ENCODE measurements at places on chromosomes 12 and 14.

DNA sequence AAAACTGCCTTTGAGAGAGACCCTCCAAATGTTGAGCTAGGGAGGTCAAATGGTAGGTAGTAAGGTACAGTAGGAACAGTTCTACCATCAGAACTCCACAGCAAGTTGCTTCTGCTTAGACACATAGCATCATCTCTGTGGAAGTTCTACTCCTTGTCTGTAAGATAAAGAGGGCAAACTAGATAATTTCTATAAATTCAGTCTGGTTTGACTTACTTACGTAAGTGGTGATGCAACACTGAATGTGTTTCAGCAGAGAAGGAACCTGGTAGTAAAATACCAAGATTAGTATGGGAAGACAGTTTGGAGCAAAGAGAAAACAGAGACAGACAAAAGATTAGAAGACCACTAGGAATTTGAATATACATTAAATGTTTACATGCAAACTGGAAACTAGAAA lies 42.0 kb downstream of the KITLG start:
- DNase-seq, result no peak

DNA sequence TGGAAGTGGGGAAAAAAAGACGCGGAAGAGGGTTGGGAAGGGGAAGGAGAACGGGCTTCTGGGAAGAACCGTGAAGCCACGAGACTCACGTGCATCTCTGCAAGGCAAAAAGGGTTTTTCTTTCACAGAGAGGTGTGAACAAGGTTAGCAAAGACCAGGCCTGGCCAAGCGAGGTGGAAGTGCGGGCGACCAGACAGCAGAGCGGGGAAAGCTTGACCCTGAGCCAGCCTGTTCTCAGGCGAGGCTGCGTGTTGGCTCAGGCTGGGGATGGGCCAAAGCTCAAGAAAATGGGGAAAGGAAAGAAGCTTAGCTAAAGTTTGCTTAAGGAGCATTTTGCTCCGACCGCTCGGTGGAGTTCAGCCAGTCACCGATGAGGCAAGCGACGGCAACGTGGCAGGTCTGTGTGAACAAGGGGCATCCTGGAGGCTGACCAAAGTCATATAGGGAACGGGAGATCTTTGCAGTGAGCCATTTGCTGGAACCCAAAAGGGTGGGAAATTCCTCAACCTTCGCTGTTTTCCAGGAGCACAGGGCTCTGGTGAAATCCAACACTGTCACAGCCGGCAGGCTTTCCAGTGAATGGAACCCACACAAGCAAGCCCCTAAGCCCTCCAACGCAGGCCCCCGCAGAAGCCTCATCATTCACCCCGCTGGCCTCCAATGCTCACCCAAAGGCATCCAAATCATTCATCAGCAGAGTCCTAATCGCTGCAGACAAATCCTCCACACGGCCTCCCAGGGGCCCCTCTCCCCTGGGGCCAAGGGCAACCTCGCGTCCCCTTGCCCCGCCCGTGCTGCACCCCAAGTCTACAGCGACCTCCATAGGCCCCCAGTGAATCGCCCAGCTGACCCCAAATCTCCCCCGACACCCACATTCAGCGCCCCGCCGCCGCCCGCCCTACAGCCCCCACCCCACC lies 754 bp downstream of the ZNF605 start:
- DNase-seq, result no peak

GRCh38 chr12:66533767-66534166 lies 145.1 kb downstream of the GRIP1 start:
- DNase-seq, result no peak

GRCh38 chr12:38638401-38638800 lies 267.0 kb downstream of the CPNE8 start:
- no peak for DNase-seq

- DNase-seq, result peak; percentile 81
Measured at GRCh38 chr14:31207755-31208545, at the start of gene HECTD1. TSS of gene HECTD1 (minus strand) at chr14:31207793. CDS start at chr14:31205936, 1,857 bp downstream.

GRCh38 chr12:112116232-112117060 lies 7.9 kb upstream of the NAA25 start:
- DNase-seq, result no peak

DNA sequence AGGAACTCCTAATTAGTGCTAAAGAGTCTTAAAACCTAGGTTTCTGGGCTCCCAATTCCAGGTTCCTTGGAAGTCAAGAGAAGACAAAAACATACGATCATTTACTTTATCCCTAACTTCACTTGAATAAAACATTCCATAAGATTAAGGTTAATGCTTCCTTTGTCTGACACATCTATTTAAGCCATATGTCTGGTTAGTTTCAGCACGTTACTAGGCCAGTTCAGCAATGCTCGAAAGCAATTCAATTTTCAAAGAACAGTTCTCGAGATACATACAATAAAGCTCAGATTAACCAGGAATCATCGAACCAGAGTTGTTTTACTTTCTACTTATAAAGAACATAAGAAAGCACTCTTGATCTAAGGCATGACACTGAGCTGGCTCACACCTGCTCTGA lies 68.0 kb upstream of the POC1B start:
- DNase-seq, result no peak

GRCh38 chr14:38042322-38042721 lies 165.4 kb upstream of the SSTR1 start:
- no peak for DNase-seq

- no peak for DNase-seq
Measured at GRCh38 chr12:54555670-54556257, 6.4 kb downstream of the PDE1B start.

DNA sequence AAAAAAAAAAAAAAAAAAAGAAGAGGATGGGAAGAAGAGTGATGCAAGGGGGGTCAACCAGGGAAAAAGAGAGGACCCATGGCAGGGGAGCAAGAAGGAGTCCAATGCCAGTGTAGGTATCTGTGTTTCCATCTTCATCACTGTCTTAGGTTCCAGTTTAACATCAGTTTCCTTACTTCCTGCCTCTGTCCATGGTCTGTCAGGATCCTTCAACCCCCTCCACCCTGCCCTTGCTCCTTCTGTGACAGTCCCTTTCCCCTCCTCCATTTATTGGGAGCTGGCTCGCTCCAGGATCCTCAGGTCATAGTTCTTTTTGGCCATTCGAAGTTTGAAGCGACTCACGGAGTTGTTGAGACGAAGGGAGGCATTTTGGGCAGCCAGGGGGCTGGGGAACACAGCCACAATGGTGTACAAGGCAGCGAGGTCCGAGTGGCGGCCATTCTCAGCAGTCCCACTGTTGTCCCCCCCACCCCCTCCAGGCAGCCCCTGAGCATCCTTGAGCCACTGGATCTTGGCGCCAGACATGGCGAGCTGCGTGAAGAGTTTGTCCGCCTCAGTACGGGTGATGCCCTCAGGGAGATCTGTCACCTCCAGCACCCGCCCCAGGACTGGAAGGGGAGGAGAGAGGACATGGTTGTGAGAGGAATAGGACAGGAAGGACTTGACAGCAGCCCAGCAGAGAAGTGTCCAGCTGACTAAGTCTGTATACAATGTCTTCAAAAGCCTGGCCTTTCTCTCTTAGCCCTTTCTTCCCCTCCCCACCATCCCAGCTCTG lies 3.7 kb upstream of the STAC3 start:
- no peak for DNase-seq

- no peak for DNase-seq
Measured at GRCh38 chr12:38934686-38935085, 29.3 kb upstream of the CPNE8 start.

DNA sequence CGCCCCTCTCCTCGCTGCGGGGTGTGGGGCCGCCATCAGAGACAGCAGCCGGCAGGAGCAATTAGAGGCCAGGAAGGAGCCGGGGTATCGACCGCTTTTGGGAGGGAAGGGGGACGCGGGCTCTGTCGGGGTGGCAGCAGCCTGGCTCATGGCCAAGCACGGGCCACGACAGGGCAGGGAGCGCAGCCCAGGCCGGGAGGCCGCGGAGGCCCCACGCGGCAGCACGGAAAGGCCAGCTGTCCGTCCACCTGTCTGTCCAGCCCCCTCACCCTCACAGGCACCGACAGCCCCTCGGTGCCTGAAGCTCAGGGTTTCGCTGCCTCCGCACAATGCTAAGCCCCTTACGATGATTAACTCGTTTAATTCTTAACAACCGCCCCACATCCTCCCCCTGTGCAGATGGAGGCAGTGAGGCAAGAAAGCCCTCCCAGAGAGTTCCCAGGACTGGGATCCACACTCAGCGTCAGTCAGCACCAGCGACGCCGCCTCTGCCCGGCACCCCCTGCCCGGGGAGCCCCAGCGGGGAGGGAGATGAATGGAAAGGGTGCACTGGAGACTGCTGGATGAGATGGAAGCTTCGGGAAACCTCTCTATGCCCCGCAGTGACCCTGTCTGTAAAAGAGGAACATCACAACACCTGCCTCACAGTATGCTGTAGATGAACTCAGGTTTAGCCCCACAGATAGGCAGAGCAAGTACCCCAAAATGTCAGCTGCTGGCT lies 23.7 kb downstream of the NCOR2 start:
- no peak for DNase-seq

DNA sequence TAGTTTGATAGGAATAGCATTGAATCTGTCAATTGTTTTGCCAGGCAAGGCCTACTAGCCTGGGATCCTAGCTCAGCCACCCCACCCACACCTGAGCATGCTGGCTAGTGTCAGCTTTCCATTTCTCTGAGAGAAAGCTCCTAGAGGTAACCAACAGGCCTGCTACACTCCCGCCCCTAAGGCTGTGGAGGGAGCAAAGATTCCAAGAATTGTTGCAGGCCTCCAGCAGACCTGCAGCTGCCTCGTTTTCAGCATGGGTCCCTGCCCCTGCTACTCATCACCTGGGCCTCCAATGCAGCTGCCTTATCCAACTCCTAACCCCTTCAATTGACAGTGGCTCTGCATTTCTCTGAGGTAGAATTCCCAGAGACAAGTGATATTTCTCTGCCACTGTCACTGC lies 852.4 kb upstream of the MDGA2 start:
- DNase-seq, result no peak

GRCh38 chr12:105814283-105814682 lies 324.5 kb downstream of the NUAK1 start:
- DNase-seq, result no peak

DNA sequence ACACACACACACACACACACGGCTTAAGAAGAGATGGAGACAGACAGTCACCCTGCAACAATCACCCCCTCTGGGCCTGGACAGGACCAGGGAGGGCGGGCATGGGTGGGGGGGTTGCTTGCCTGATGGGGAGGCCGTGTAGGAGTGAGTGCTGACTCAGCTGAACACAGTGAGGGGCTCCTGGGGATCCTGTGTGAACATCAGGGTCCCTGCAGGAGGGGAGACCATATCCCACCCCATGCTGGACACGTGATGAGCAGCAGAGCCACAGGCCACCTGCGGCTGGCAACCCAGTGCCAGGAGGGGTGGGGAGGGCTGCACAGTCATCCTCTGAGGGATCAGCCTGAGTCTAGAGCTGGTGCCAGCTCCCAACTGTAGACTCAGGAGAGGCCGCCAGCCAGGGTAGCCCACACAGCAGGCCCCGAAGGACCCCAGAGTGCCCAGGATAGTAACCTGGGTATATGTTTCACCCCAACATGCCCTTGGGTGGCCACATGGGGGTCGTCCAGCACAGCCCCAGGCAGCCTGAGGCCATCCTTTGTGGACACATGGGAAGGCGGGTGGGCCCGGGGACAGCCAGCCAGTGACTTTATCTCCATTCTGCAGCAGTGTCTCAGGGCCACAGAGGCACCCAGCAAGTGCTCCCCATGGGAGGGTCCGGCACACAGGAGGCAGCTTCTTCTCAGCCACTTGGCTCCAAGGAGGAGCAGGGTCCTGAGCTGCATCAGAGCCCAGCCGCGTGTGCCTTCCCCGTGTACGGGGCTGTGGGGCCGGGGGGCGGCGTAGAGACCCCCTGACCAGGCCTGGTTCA lies 73.7 kb upstream of the SFSWAP start:
- no peak for DNase-seq

GRCh38 chr12:321606-322326 lies 59.1 kb upstream of the SLC6A13 start:
- no peak for DNase-seq

GRCh38 chr12:112945515-112945914 lies 7.2 kb downstream of the OAS3 start:
- no peak for DNase-seq
